ENCODE measurements at places on chromosomes 7 and 10.
A peak's percentile ranks its signal among the peaks of the same experiment; 100 is the strongest.

GRCh38 chr7:144391823-144392255 lies 11.7 kb downstream of the NOBOX start:
- DNase-seq, result peak; percentile 57

DNA sequence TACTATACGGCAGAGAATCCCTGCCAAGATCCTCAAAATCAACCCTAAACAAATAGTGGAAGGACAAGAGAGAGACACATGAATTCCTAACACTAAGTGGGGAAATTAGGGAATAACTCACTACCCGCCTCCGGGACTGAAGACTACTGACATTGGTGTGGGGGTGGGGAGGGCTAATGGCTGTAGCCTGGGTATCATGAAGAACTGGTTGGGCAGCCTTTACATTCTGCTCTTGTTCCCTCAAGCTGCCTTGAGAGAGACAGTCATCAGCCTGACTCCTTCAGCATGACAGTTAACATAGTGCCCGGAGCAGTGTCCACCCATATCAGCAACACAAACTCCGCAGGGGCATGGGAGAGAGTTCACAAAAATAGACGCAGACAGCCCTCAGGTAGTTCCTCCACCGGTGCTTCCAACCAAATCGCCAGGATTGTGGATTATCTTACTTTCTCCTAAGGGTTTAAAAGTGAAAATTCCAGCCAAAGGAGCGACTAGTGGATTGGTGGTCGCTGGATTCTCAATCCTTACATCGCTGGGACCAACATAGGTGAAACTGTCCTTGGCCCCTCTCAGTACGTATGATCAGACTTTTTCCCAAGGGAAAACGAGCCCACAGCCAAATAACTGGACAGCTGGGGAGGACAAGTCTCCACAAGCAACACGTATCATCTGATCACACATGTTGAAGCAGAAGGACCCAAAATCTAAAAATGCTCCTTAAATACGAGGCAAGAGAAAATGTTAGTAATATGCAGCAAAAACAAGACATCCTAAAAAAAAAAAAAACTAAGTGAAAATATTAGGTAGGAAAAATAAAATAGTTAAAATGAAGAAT lies 22.6 kb downstream of the TMEM254 start:
- no peak for DNase-seq

- no peak for DNase-seq
Measured at GRCh38 chr7:19161671-19162070, 16.4 kb upstream of the FERD3L start.

- DNase-seq, result no peak
Measured at GRCh38 chr7:74267756-74268565, 13.8 kb upstream of the RFC2 start.

DNA sequence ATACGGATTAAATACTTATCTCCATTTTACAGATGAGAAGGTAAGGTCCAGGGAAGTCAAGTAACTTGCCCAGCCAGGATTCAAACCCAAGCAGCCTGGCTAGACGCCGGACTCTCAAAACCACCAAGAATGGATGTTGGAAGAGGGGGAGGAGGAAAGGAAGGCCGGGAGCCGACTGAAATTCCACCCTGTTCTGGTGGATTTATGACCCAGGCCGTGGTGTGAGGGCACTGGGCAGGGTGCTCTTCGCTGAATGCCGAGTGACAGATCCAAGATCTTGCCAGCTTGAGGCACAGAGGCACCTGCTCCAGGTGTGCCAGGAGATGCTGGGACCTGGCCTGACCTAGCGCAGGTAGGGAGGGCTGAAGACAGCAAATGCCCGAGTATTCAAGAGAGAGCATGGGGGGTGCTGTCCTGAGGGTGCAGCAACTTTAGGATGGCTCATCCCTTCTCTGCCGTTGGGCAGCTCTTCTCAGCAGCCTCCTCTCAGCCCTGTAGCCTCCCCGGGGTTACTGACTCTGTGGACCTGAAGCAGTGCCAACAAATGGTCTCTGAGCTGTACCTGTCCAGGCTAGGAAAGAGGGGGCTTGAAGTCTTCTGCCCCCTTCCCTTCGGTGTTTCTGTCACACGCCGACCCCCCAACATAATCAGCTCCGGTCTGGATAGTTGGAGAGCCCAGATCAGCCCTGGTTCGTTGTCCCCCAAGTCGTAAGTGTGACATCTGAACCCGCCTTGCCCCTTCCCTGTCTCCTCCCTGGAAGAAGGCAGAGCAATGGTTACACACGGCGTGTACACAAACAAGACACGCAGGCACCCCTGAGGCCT lies 713 bp downstream of the LOXL4 start:
- DNase-seq, result no peak

DNA sequence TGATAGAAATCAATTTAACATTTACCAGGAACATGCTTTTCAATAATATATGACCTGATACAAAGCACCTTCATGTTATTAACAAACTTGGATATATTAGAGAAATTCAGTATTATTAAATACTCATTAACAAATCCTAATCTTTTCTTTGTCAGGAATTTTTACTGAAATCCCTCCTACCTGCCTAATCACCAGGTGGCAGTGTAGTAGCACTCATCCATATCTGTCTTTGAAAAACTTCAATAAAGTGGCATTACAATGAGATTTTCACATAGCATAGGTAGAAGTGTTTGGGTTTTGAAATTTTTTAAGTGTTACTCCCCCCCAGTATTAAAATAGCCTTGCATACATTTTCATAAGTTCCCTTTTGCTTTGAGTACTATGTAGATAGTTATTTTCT lies 1246.6 kb upstream of the LRRN3 start:
- no peak for DNase-seq

All from urinary bladder (tissue), 4 donors.